ENCODE measurements at places on chromosomes 1 and 21.

- DNase-seq: peak; percentile 86
Observed at GRCh38 chr1:110390692-110391245, at the start of gene SLC16A4. Gene SLC16A4, minus strand, starts transcription at chr1:110391026. Its CDS starts 1,703 bp downstream, at chr1:110389323.

DNA sequence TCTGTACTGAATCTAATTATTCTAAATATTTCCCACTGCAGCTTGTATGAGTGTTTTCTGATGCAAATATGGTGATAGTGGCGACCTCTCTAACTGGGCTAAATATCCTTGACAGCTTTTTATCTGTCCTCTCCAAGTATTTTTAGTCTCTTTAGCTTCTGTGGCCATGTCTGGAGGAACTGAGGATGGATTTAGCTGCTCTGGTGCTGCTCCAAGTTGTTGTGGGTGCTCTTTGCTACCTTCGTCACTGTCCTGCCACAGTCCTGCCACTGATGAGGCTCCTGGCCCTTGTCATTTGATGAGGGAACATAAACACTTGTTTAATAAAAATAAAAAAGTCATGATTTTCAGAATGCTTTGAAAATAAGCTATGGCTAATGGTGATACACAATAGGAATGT is 15.9 kb downstream of the CAMTA1 start:
- no peak for DNase-seq

GRCh38 chr1:107010582-107010981 is 45.9 kb upstream of the PRMT6 start:
- DNase-seq: no peak

DNA sequence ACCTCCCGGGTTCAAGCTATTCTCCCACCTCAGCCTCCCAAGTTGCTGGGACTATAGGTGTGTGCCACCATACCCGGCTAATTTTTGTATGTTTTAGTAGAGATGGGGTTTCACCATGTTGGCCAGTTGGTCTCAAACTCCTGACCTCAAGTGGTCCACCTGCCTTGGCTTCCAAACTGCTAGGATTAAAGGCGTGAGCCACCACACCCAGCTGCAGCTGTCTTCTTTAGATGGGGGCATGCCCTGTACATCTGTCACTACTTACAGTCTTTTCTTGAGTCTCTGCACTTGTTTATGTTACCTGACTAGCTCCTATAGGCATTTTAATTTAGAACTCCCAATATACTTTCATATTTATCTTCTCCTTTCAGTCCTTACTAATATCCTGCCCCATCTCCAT is 64.2 kb downstream of the SELENOF start:
- no peak for DNase-seq

- DNase-seq: peak; percentile 50
Observed at GRCh38 chr1:201896951-201897391, 8.3 kb downstream of the SHISA4 start.

DNA sequence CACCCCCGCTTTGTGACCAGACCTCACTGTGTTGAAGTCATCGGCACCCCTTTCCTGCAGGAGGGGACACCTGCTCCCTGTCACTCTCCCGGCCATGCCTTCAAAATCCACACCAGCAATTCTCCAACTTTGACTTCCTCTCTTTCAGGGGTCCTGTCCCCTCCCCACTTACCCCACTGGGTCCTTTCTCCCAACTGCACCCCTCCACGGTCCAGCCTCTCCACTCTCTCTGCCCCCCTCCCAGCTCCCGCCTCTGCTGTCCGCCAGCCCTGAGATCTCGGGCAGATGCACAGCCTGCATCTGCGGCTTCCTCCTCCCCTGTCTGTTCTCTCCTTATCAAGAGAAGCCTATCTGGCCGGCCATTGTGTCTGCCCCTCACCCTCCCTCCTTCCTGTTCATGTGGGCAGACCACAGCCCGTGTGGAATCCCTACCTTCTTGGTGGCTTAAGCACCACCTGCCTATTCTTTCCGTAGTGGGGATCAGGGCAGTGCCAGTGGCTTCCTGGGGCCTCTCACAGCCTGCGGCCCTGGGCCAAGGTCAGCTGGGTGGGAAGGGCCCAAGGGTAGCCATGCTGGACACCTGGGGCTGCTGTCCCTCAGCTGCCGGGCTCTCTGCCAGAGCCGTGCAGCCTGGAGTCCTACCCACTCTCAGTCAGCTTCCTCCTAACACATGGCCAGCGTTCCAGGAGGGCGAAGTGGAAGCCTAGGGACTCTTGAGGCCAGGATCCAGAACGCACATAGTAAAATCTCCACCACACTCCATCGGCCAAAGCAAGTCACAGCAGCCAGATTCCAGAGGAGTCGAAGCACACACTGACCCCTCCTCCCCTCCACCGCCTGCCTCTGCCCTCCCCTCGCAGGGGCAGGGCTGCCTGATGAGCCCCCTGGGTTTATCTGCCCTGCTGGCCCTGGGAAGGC is 5.1 kb upstream of the HES4 start:
- DNase-seq: peak; percentile 32

DNA sequence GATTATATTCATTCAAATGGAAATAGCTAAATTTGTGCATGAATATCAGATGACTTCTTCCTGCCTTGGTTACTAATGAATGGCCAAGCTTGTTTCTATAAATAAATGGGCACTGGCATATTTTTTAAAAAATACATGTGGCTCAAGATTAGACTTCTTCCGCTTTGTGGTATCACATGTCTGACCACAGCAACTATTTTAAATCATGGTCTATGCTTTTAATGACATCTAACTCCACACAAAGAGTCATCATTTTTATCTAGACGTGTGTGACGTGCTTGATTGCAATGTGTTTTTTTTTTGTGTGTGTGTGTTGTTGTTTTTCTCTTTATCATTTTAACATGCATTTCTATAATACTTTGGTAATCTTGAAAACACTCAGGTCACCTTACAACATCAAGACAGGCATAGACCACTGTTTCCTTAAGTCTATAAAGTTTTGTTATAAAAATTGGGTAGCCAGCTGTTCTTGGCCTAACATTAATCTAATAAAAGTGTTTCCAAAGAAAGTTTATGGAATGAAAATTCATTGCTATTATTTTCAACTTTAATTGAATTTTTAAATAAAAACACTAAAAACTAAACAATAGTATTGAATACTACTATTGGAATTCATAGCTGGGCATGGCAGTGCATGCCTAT is 29.5 kb downstream of the RGS1 start:
- no peak for DNase-seq

GRCh38 chr1:40838980-40839942 is 22.9 kb downstream of the CITED4 start:
- no peak for DNase-seq

DNA sequence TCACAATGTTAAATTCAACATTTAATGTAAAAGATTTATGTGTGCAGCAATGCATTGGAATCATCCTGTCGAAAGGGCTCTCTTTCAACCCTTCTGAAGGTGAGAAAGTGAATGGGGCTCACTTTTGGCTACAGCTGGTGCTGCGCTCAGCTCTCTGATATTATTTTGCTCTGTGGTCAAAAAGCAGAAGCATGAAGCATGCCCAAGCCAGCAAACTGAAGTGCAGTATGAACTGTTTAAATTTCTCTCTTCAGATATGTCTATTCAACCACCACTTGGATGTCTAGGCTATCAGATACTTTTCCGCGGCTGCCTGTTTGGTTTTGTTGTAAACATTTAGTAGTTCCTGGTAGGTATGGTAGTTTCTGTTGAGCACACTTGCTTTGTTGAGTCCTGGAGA is 216.9 kb upstream of the TMPRSS15 start:
- no peak for DNase-seq

- no peak for DNase-seq
Observed at GRCh38 chr1:152906023-152906565, 2.3 kb upstream of the IVL start.

DNA sequence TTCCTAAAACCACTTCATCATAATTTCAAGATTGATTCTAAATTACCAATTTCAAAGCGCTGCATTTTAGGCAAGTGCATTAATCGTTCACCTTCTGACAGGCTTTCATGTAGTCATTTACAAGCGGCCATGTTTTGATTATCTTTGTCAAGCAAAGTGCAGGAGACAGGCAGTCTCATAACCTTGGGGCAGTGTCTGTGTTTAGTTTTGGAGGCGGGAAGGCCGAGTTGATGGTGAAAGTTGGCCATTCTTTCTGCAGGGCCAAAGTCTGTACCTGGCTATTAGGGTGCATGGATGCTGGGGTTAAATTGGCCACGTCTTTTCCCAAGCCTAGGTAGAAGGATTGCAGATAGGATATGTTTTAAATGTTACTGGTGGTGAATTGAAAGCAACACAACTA is 2.9 kb downstream of the AGPAT3 start:
- DNase-seq: no peak

GRCh38 chr1:186057086-186057485 is 318.0 kb downstream of the TPR start:
- DNase-seq: no peak

GRCh38 chr1:112866151-112866550 is 89.8 kb downstream of the SLC16A1 start:
- DNase-seq: peak; percentile 57

GRCh38 chr21:17050156-17050555 is 462.7 kb upstream of the CXADR start:
- peak; percentile 27 for DNase-seq

DNA sequence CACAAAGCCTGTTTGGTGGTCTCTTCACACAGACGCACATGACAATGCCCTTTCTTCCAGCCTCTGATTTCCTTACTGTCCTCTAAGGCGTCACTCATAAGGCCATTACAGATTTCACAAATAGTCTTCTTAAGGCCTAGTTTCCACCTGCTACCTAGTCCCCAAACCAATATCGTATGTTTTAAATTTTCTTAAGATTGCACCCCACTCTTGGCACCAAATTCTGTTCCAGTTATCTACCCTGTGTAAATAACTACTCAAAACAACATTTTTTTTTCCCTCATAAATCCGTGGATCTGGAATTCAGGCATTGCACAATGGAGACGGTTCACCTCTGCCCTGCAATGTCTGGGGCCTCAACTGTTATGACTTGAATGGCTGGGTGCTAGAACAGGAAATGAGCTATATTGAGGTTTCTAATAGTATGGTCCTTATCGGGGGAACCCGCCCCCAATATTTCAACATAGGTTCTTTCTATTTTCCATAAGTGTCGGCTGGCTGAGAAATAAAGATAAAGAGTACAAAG is 36.9 kb upstream of the SERTAD4 start:
- DNase-seq: no peak

DNA sequence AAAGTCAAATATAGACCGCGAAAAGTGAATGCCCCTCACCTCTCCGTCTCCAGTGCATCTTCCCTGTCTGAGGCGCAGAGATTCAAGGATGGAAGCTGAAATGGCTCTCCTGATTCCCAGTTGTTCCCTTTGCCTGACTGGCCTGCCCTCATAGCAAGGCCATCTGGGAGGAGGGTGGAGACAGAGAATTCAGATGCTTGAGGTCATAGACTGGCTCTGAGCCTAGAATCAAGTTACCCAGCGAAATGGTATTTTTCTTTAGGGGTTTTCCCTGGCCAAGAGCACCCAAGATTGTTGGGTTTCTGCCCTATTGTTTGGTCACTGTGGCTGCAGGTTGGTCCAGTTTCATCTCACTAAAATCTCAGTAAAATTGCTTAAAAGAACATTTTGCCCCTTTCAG is 7.2 kb downstream of the METTL13 start:
- DNase-seq: peak; percentile 81

DNA sequence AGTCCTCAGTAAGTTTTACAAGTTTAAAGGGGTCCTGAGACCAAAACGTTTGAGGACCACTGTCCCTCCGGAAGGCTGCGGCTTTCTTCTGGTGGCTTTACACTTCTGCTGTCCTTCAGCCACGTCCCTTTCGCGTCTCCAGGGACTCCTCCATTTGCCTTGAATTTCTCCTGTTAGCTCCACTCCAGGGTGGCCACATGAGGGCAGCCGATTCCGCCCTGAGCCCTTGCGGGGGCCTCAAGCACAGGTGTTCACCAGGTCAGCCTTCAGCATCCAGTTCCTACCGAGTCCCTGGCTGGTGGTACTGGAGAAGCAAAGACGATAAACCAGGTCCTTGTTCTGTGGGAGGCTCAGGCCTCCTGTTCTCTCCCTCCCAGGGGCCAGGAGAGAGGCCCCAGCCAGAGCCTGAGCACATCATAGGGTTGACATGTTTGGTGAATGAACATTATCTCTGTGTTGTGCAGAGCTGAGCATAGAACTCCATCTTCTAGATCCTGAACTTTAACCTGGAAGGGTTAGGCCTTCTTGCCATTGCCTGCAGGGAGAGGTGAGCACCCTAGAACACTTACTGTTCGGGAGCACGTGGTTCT is 27.4 kb upstream of the COQ8A start:
- no peak for DNase-seq

DNA sequence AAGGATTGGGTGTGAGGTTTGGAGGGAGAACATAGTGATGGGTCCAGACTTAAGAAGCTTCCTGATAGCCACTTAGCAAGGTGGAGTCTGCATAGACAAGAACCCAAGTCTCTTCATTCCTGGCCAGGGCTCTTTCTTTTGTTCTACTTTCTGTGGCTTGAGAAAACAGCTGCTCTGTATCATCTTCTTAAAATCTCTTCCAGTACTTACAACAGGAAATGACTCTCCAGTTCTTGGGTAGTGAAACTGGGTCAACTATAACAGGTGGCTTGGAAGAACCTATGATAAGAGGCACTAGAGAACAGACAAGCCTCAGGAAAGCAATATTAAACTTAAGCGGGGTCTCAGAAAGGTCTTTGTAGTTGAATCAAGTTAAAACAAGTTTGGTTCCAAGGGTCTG is 148.1 kb upstream of the USP24 start:
- peak; percentile 7 for DNase-seq

DNA sequence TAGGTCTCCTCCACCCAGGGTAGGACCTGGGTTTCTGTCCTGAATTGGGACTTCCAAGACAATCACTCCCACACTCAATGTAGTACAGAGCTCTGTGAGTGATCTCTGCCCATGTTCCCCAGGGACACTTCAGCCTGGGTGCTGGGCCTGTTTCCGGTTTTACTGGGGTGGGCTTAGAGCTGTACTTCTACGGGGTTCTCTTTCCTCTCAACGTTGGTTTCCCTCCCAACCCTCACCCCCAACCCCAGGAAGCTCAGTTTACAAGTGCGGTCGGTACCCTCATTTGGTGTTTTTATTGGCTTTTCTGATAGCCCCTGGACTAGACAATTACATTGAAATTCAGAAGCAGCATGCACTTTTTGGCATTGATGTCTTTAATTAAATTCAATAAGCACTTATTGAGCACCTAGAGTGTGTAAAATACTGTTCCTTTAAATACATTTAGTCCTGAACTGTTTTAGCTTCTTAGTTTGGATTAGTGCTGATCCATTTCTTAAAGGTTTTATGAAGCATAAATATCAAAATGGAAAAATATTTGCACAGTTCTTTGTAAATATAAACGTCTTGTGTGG is 542 bp upstream of the XPR1 start:
- DNase-seq: no peak
